NCI-H1694 treated with DMSO at 0.1 percent for 48 hours (cell line): ENCODE measurements at places on chromosomes 13 and 19.
A peak's percentile ranks its signal among the peaks of the same experiment; 100 is the strongest.

DNA sequence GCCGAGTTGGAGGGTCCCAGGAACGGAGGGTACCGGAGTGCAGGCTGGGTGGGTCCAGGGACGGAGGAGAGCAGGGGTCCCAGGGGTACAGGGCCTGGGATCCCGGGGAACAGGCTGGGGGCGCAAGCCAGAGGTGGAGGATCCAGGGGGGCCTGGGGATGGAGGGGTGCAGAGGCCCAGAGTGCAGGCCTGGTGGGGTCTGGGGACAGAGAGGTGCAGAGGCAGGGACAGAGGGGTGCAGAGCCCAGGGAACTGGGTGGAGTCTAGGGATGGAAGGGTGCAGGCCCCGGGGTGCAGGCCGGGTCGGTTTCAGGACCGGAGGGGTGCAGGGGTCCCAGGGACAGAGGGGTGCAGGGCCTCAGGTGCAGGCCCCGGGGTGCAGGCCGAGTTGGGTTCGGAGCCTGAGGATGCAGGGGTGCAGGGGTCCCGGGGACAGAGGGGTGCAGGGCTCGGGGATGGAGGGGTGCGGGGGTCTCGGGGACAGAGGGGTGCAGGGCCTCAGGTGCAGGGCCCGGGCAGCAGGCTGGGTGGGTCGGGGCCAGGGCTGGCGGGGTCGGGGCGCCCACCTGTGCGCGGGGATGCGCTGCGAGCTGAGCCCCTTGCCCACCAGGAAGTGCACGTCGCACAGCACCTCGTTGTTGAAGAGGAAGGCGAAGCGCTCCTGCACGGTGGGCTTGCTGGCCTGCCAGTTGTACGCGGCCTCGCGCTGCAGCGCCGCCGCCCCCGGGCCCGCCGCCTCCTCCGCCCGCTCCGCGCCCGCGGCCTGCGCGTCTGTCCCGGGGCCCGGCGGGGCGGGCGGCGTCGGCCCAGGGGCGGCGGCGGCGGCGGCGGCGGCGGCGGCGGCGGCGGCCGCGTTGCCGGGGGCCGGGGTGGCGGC lies 545 bp downstream of the BTBD2 start:
- DNase-seq: no peak

- no peak for DNase-seq
Measured at GRCh38 chr19:14433554-14434501, 722 bp downstream of the PKN1 start.

GRCh38 chr13:60398907-60399589 lies 2.0 kb downstream of the TDRD3 start:
- no peak for DNase-seq

DNA sequence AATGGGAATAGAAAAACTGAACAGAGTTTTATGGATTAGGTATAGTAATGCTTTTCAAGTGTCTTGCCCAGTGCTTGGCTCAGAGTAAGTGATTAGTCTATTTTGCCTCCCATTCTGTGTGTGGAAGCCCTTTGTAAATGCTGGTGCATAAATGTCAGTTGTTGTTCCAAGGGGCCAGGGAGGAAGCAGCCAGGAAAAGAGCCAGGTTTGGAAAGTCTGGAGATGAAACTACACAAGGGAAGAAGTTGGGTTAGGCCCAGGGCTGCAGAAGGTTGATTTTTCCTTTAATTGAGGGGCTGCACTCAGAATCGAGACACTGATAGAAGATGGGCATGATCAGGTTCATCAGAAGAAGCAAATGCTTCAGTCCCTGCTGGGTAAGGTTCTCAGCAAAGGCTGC lies 484.0 kb downstream of the OLFM4 start:
- no peak for DNase-seq

DNA sequence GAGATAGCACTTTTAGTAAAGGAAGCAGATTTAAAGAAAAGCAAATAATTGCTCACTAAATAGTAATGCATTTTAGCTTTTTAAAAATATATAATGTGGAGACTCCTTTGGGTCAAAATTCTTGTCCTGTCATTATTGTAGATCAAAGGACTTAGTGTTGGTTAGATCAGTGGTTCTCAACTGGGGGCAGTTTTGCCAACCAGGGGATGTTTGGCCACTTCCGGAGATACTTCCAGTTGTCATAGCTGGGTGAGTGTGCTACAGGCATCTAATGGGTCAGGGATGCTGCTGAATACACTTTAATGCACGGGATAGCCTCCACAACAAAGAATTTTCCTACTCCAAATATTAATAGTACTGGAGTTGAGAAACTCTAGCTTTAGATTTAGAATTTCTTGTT lies 126.8 kb downstream of the LMO7 start:
- DNase-seq: no peak

GRCh38 chr13:114108894-114109293 lies 23.5 kb downstream of the RASA3 start:
- no peak for DNase-seq

DNA sequence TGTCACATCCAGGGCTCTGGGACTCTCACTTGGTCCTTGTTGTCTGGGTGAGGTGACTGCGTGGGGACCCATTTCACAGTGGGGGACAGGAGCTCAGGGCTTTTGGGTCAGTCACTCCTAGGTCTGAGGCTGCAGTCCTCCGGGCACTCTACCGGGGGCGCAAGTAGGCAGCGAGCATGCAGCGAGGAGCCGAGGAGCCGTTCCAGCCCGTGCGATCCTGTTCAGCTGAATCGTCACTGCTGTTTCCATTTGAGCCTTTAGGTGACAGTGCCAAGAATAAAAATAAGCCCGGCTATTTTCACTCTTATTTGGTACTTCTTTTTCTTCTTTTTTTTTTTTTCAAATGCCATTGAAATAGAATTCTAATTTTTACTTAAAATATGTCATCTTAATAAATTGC lies 126.5 kb downstream of the ZNF536 start:
- DNase-seq: no peak

- no peak for DNase-seq
Measured at GRCh38 chr19:28456708-28457320, 756.1 kb downstream of the UQCRFS1 start.

- DNase-seq: no peak
Measured at GRCh38 chr19:812747-813218, 9.0 kb downstream of the PLPPR3 start.

GRCh38 chr19:18852648-18853047 lies 20.9 kb downstream of the UPF1 start:
- DNase-seq: peak; percentile 39

GRCh38 chr19:35292421-35293362 lies 731 bp downstream of the MAG start:
- no peak for DNase-seq

GRCh38 chr13:68304286-68304893 lies 1074.3 kb upstream of the PCDH9 start:
- peak; percentile 27 for DNase-seq

DNA sequence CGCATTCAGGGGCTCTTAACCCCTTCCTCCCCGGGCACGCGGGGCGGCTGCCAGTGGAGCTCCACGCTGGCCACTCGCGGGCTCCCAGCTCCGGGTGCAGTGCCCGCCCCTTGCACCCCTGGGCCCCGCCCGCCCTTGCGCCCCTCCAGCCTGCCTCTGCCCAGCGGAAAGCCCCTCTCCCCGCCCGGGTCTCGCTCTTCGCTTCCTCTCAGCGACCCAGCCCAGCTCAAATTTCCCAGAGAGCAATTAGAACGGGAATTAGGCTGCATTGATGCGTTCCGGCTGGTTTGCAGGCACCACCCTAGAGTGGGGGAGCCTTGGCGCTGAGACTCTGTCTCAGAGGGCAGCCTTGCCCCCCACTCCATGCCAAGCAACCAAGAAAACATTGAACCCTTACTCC lies 1.8 kb upstream of the GSX1 start:
- DNase-seq: no peak

DNA sequence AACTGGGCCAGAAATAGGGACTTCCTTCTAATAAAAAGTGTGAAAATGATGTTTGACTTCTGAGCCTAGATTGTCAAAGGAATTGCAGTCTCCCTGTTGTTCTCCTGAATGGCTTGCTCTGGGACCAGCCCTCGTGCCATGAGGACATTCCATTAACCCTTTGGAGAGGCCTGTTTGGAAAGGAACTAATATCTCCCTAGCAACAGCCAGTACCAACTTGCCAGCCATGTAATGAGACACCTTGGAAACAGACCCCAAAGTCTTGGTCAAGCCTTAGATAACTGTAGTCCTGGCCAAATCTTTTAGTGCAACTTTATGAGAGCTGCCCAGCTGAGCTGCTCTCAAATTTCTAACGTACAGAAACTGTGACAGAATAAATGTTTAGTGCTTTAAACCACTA lies 8.2 kb upstream of the SIAH3 start:
- DNase-seq: no peak

DNA sequence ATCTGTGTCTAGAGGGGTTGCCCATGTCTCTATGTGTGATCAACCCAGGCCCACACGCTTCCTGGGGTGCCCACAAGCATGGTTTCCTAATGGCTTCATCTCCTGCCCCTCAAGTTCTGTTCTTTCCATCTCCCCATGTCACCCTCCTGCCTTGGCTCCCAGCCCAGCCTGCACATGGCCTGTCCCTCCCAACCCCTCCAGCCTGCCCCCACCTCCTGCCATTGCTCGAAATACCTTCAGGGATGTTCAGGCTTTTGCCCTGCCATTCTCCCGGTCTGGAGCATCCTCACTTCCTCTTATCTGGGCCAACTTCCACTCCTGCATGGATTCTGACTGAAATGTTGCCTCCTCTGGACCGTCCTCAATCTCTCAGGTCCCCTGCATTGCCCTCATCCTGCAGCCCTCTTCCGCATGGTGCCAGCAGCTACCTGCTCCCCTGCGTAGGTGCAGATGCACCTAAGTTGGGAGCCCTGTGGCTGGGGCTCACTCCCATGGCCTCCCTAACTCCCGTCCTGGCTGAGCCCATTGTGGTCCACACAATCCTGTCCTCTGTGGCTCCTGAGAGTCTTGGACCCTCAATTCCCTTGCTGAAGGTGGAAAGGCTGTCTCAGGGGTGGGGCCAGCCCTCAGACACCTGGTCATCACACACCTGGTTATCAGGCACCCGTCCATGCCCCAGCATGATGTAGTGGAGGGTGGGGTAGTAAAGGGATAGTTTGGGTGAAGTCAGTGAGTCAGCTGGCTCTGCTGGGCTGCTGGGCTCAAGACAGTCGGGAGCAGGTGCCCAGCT lies 152.1 kb downstream of the URI1 start:
- DNase-seq: no peak

DNA sequence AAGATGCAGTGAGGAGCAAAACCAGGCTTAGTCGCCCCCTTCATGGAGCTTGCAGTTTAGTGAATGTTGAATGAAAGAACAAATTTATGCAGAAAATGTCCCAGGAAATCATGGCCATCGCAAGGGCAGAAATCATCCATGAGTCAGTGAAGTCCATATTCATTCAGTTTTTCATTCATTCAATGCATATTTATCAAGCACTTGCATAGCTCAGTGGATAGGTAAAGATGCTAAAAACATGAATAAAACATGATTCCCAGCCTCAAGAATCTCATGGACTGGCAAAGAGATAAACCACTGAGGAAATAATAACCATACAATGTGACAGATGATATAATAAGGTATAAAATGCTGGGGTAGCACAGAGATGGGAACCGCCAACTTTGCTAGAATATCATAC lies 58.8 kb downstream of the HSPH1 start:
- no peak for DNase-seq

- no peak for DNase-seq
Measured at GRCh38 chr13:41455725-41456419, 1.5 kb upstream of the RGCC start.

DNA sequence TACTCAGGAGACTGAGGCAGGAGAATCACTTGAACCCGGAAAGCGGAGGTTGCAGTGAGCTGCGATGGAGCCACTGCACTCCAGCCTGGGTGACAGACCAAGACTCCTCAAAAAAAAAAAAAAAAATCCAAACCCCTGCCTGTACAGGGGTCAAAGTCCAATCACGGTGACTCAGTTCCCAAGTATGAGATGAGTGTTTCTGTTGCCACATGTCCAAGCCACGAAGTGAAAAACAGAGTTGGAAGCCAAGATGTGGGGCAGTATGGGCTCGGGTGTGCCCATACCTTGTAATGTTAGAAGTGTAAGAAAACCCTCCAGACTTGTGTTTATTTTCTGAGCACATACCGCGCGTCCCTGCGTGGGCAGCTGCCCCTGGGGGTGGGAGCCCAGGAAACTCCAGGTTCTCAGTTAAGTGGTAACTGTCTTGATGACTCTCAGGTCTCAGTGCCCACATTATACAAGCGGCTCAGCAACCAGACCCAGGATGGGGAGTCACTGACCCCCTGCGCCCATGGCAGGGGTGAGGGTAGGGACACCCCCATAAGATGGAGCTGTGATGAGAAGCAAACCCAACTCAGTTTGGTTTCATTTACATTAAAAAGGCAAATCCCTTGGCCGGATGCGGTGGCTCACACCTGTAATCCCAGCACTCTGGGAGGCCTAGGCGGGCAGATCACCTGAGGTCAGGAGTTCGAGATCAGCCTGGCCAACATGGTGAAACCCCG lies 1.2 kb upstream of the GPX4 start:
- DNase-seq: no peak

- DNase-seq: no peak
Measured at GRCh38 chr19:2089727-2090053, 6.4 kb downstream of the MOB3A start.

GRCh38 chr13:79642596-79642995 lies 161.6 kb downstream of the NDFIP2 start:
- no peak for DNase-seq

- DNase-seq: no peak
Measured at GRCh38 chr13:42014119-42014518, 34.3 kb upstream of the DGKH start.

DNA sequence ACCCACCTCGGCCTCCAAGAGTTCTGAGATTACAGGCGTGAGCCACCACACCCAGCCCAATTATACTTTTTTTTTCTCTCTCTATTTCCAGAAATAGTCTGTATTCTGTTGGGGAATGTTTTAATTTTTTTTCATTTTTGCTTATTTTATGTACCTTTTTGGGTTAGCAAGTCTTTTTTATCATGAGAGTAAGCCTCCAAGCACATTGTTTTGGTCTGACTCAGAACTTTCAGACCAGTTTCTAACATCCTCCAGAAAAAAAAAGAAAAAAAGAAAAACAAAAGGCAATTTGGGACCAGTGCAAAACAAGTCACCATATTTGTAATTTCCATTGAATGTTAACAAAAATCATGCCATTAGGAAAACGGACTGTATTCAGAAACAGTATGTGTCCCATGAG lies 1465.5 kb downstream of the SLITRK5 start:
- DNase-seq: no peak

GRCh38 chr13:75372517-75372916 lies 109.5 kb downstream of the TBC1D4 start:
- peak; percentile 84 for DNase-seq

GRCh38 chr19:38135150-38135998 lies 88.6 kb downstream of the DPF1 start:
- DNase-seq: no peak

- DNase-seq: no peak
Measured at GRCh38 chr13:29081036-29081435, 260.9 kb downstream of the MTUS2 start.
